ENCODE measurements at places on chromosomes 2 and 18.

- no peak for DNase-seq
Observed at GRCh38 chr2:341912-342311, 54.0 kb upstream of the ALKAL2 start.

GRCh38 chr2:187008111-187008510, 159.1 kb upstream of the ZSWIM2 start:
- DNase-seq: no peak

GRCh38 chr18:11955239-11956029, 25.9 kb upstream of the IMPA2 start:
- DNase-seq: no peak

GRCh38 chr2:37648331-37649011, 23.0 kb downstream of the CDC42EP3 start:
- DNase-seq: no peak

- no peak for DNase-seq
Observed at GRCh38 chr2:69962986-69963730, 1.7 kb upstream of the ASPRV1 start.

DNA sequence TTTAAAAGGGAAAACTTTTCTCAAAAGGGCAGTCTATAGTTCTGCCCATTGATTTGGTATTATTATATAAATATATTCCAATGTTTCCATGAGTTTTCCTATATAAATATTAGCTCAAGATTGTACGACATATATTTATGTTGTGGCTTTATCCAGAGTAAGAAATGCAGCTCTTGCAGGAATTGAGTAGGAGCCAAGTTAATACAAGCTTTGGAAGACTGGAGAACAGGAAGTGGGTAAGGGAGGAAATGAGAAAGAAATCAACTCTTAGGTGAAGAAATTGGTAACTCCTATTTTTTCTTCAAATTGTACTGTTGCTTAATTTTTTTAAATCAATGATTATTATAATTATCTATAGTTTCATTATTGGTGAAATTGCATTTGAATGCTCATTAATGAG, 105.4 kb upstream of the FAM117B start:
- no peak for DNase-seq
